ENCODE measurements at places on chromosomes 3 and 15.

- no peak for DNase-seq
Measured at GRCh38 chr3:101637451-101637850, 39.5 kb downstream of the ZBTB11 start.

- DNase-seq, result peak; percentile 57
Measured at GRCh38 chr3:31980530-31981205, 394 bp downstream of the OSBPL10 start.

DNA sequence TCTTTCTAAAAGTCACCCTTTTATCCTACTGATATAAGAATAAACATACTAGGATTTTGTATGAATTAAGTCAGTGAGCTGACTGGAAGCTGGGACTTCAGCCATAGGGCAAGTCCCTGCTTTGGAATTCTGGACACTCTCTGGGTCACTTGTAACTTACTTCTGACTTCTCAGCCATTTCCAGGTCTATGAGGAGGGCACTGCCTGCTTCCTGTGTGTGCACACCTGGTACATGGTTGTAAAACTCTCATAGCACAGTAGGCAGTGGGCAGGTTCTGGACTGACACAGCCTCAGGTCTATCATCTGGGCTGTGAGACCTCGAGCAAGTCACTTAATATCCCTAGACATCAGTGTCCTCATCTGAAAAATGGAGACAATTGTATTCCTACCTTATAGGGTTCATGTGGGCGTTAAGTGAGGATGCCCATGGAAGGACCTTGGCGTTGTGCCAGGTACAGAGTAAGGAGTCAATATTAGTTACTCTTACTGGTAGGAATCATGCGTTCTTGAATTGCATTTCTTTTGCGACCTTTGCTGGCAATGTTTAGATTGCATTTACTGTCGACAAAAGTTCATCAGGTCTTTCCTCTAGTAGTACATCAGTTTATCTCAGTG is 27.5 kb upstream of the TGM5 start:
- DNase-seq, result no peak

DNA sequence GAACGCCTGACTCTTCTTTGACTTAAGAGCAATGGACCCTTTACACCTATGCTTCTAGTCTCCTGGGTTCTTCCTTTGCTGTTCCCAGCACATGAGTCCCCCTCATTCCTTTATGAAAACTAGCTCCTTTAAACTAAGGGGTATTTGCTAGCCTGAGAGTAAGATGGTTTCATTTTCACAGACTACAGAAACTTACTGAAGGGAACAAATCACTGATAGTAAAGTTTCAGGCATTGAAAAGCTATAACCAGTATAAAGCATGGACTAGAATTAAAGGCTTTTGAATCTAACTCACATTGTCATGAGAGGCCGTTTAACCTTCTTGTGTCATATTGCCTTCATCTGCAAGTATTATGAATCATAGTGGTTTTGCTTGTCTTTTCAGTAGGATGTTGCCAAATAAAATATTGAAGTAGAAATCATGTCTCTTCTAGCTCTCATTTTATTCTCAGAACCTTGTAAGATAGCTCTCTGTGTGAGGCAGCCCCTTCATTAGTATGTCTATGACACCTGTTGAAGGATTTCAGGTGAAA is 765.9 kb downstream of the NR2F2 start:
- DNase-seq, result no peak

Measured in M059J (cell line).